ENCODE measurements at places on chromosomes 2 and 18.
A peak's percentile ranks its signal among the peaks of the same experiment; 100 is the strongest.

DNA sequence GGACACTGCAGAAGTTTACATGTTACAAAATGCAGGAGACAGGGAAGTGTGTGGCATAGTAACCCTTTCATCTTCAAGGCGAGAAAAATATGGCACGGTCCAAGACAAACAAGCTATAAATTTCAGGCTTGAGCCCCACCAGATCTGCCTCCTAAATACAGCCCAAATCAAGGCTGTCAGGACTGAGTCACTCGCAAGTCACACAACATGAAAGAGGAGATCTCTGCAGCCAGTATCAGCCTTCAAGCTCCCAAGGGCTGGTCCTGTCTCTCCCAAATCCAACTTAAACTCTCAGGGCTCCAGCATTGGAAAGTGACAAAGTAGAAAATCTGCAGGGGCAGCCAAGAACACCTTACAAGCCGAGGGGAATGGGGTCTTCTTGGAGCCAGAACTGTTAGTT is 106.3 kb upstream of the GATA6 start:
- no peak for DNase-seq

- peak; percentile 70 for DNase-seq
These were observed 151.2 kb upstream of the MMADHC start for GRCh38 chr2:149738767-149739166.

- DNase-seq = no peak
These were observed 109.5 kb downstream of the CABYR start for GRCh38 chr18:24248359-24248758.

DNA sequence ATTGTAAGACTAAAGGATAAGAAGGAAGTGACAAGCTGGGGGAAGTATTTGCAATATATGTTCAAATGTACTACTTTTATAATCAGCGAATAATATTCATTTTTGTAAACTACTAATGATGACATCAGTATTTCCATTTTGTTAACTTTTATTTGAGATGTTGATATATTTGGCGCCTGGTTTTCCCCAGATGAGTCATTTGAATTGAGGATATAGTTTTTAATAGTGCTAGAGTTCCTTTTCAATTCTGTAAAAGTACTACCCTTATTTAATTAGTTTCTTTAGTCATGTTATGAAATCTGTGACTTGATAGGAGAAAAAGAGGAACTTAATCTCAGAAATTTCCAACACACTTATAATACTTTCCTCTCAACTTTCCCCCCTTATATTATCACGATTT is 495.3 kb downstream of the IRS1 start:
- DNase-seq = no peak

GRCh38 chr2:105082107-105082506 is 44.2 kb downstream of the MRPS9 start:
- no peak for DNase-seq

DNA sequence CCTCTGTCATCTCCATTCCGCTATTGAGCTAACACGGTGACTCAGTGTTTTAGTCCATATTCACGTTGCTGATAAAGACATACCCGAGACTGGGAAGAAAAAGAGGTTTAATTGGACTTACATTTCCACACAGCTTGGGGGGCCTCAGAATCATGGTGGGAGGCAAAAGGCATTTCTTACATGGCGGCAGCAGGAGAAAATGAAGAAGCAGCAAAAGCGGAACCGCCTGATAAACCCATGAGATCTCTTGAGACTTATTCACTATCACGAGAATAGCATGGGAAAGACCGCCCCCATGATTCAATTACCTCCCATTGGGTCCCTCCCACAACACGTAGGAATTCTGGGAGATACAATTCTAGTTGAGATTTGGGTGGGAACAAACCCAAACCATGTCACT is 22.6 kb upstream of the CXXC1 start:
- DNase-seq = no peak

GRCh38 chr2:36459725-36460137 is 104.2 kb downstream of the CRIM1 start:
- DNase-seq = no peak

- DNase-seq = peak; percentile 28
These were observed 144.1 kb downstream of the SMAD7 start for GRCh38 chr18:48806551-48807261.

- peak; percentile 10 for DNase-seq
These were observed 239.3 kb downstream of the FBXO15 start for GRCh38 chr18:73908323-73908722.

GRCh38 chr2:65918760-65919187 is 486.4 kb upstream of the SPRED2 start:
- no peak for DNase-seq

GRCh38 chr2:144180131-144180530 is 339.8 kb downstream of the ZEB2 start:
- DNase-seq = no peak

DNA sequence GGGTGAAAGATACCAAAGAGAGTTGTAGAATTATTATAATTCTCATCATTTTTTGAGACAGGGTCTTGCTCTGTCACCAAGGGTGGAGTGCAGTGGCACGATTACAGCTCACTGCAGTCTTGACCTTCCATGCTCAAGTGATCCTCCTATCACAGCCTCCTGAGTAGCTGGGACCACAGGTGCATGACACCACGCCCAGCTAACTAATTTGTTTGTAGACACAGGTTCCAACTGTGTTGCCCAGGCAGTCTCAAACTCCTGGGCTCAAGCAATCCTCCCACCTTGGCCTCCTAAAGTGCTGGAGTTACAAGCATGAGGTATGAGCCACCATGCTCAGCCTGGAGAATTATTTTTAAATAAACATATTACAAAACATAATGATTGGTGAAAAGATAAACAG is 92.8 kb upstream of the MSH6 start:
- no peak for DNase-seq

DNA sequence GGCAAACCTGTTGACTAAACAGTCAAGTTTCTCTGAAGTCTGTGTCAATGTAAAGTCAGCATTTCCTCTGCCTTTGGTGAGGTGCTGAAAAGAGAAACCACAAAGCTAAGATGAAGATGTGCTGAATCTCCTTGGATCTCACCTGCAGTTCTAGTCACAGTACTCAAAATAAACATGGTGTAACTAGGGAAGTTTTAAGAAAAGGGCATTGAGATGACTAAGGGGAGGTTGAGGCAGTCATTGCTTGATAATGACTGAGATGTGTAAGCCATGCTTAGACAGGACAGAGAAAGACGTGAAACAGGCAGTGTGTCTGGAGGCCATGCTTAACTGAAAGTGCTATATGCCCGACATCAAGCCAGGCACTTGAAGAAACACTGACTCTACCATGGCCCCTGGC is 1010.0 kb upstream of the CELF4 start:
- no peak for DNase-seq

- peak; percentile 51 for DNase-seq
These were observed 171.0 kb downstream of the AFF3 start for GRCh38 chr2:99971326-99971900.

DNA sequence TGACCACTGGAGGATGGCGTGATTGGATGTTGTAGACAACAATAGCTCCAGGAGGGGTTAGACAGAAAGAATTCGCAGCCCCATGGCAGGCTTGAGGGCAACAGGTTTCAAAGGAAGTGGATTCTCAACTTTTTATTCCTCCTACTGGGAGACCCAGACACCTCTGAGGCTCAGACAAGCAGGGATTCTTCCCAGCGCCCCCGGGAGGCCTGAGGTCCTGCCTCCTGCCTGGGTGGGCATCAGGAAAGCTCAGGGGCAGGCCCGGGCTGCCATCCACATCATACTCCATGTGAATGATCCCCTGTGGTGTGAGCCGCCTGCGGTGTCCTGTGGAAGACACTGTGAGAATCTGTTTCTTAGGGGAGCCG is 203.5 kb downstream of the CYP26B1 start:
- DNase-seq = no peak

DNA sequence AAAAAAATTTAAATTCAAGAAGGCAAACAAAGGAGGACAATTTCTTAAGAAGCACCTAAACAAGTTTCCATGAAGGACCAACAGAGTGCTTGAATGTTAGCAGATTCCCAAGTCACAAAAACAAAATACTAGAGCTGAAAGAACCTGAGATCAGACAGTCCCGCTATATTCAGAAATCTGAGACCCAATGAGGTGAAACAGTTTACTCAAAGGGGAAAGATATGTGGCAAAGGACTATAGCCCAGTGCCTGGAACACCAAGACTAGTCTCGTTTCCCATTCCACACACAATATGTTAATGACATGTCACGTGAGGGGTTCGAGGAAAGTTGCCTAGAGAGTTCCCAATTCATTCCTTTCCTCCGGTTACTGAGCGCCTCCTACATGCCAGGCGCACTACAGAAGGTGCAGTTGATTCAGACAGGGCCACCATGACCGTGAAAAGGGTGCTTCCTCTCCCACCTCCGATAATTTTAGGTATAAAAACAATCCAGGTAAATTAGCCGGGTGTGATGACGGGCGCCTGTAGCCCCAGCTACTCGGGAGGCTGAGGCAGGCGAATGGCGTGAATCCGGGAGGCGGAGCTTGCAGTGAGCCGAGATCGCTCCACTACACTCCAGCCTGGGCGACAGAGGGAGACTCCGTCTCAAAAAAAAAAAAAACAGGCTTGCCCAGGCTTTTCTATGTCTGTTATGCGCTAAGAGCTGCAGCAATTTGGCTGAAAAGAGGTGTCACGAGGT is 617 bp downstream of the SRBD1 start:
- peak; percentile 22 for DNase-seq
